Hematopoietic multipotent progenitor cell treated with erythropoietin and hydrocortisone succinate and interleukin-3 and kit ligand, for 4 days (in vitro differentiated cells): ENCODE measurements at places on chromosomes 16 and 17.

GRCh38 chr16:77406680-77407079 lies 28.2 kb downstream of the ADAMTS18 start:
- peak; percentile 1 for DNase-seq

DNA sequence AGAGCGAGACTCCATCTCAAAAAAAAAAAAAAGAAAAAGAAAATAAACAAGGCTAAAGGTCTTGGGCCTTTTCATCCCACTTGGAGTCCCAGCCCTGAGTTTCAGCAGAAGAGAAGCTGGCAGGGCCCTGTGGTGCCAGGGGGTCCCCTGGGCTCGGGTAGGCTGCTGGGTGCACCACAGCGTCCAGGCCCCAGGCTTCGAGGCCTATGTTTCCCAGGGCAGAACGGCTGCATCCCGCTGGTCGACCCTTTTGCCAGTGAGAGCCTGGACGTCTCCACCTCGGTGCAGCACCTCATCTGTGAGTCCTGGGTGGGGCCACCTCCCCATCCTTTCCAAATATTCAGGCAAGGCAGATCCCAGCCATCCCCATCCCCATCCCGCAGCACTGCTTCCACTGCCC lies 2.2 kb downstream of the TMEM235 start:
- no peak for DNase-seq

DNA sequence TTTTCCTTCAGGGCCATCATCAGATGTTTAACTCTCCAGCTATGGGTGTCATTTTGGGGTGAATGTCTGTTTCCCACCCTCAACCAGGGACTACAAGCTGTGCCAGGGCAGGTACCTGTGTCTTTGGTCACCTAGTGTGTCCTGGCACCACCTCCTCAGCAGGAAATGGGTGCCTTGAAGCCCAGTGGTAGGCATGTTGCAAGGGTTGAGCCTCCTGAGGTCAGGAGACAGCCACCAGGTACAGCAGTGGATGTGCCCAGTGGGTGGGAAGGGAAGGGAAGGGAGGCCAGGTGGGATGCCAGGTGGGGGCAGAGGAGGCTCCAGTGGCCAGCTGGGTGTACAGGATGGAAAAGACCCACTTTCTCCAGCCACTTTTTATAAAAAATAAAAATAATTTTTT lies 25.5 kb upstream of the ADORA2B start:
- no peak for DNase-seq

DNA sequence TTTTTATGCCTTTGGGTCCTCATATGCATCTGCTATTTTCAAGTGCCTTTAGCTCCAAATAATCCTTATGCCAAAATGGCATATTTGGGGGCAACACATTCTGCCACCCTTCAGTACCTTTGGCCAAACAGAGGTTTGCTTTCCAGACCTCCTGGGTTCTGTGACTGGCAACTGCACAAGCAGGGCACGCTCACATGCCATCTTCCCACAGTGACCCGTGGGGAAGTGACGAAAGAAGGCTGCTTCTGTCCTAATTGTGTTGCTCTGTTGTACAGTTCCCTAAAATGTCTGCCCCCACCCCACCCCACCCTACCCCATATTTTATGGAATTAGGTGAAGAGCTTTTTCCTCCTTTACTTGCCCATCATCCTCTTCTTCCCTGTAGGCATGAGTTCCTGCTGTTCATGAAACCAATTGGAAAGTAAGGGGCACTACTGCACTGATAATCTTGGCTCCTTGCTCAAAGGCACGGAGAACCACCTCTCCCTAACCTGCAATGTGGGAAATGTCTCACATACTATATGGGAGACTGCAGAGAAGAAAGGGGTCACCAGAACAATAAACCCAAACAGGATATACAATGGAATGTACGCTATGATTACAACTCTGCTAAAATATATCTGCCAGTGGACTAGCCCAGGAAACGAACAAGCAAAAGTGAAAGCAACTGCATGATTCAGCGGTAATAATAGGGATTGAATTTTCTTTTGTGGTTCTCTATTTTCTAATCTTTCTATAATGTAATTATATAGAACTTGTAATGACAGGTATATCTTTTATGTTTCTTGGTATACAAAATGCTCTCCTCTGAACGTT lies 3.3 kb upstream of the SLFN12L start:
- peak; percentile 77 for DNase-seq

- no peak for DNase-seq
Observed at GRCh38 chr17:67054011-67054591, 9.7 kb downstream of the CACNG1 start.

DNA sequence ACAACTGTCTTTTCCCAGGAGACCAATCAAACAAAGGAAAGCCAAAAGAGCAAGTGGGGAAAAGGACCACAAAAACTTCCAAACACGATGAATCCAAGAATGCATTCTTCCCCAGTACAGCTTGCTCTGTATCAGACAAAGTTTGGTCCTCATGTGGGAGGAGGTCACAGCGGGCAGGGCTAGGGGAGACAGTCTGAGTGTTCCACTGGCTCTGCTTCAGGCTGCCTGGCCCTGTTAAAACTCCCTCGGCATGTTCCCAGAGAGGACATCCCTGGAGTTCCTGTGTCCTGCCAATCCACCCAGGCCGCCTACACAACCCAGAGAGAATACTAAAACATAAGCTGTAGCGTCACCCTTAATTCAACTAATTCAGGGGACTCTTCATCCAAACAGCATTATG lies 415.1 kb upstream of the DYNLRB2 start:
- DNase-seq = no peak

DNA sequence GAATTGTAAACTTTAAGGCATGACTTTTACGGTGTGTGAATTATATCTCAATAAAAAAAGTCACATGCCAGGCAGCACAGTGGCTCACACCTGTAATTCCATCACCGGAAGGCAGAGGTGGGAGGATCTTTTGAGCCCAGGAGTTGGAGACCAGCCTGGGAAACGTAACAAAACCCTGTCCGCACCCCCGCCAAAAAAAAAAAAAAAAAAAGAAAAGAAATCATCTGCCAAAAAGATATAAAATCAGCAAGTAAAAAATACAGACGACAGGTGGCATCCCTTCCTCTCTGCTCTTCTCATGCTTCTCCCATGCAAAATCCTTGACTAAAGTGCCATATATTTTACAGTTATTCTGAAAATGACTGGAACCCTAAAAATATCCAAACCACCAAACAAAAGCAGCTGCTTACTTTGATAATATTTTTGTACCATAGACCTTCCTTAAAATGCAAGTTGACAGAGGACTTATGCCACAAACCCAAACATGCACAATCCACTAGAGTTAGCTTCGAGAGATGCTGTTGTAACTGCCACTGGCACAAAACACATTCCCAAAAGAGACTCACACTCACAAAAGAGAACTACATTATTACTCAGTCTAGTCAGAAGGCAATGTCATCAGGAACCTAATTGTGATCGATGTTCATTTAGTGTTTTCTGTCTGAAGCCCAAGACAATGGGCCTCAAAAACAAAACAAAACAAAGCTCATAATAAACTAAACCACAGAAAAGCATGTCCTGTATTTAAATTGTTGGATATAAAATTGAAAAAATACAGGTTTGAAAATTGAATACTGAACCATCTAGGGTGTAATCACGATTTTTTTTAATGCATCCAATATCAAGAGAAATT lies 2.4 kb downstream of the CRLF3 start:
- DNase-seq = peak; percentile 61
